ENCODE measurements at places on chromosomes 4 and X.
A peak's percentile ranks its signal among the peaks of the same experiment; 100 is the strongest.

DNA sequence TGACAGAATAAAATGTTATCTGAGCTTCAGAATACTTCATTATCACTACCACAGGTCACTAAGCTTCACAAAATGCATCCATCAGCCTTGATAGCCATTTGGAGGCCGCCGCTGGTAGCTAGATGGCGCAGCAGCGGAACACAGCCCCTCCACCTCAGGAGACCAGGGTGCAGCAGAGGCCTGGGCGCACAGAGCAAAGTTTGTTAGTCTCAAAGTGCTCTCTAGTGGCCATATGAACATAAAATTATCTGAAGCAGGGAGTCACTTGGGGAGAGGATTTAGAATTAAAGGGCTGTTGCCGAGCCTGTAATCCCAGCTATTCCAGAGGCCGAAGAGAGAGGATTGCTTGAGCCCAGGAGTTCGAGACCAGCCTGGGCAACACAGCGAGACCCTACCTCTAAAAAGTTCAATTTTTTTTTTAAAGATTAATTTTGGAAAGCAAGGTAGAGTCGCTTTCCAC, 8.1 kb upstream of the DCTD start:
- peak; percentile 60 for DNase-seq

- DNase-seq = no peak
Measured at GRCh38 chr4:119211867-119212233, 663 bp upstream of the USP53 start.

DNA sequence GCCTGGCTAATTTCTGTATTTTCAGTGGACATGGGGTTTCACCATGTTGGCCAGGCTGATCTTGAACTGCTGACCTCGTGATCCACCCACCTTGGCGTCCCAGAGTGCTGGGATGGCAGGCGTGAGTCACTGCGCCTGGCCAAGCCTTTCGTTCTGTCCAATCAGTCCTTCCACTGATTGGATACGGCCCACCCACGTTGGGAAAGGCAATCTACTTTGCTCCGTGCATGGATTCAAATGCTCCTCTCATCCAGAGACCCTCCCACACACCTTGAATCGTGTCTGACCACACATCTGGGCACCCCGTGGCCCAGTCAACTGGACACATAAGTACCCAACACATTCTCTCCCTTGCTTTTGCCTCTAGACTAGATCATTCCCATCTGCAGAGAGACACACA, 74.9 kb downstream of the CRLF2 start:
- DNase-seq = no peak

DNA sequence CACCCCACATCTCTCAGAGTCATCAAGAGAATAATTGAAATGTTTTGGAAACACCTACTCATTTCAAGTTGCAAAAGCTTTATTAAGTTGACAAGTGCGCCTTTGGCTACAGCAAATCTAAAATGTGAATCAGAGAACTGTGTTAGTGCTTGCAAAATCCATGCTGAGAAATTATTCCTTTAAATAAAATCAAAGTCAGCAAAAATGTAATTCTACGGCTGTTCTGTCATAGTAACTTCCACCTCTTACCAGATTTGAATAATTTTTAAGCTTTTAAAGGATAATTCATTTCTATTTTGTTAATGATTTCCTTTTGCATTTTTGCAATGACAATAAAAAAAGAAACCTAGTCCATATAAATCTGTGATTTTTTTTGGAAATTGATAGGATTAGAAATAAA, 1779.1 kb downstream of the STIM2 start:
- no peak for DNase-seq

DNA sequence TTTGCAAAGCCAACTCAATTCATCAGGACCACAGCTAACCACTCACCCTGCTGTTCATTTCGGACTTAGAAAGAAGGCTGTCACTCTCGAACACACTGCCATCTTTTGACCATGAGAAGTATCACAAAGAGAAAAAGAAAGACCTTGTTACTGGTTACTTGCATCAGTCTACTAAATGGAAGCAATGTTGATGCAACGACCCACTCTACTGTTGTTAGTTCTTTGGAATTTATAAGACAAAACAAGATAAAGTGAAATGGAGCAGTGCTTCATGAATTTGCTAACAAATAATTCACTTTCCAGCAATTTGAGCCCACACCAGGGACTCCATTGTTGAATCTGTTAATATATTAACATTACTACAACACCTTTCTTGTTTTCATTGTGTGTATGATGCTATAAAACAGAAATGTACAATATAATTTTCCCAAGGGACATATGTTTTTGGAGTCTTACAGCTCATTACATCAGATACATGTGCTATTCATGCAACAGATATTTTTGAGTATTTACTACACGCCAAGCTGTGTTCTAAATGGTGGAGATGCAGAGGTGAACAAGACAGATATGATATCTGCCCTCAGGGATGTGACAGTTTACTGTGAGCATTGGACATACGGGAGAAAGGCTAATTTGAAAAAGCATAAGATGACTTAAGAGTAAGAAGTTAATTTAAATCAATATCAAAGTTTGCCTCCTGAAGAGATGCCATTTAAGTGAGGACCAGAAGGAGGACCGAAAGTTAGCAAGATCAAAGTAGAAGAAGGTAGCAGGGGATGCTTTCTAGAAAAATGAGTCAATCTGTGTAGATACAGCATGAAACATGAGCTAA, 87.2 kb downstream of the AREG start:
- peak; percentile 12 for DNase-seq

DNA sequence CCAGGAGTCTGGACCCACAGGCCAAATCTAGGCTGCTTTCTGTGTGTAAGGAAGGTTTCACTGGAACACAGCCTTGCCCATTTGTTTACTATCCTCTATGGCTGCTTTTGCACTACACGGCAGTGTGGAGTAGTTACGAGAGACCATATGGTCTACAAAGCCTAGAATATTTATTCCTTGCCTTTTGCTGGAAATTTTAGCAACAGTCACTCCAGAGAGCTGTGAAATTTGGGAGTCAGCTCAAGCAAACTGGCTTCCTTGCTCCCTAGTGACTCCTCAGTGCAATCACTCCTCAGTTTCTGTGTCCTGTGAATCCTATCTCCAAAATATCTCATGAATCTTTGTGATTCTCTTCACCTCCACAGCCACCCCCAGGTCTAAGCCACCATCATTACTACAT, 99.0 kb upstream of the CPEB2 start:
- DNase-seq = no peak

GRCh38 chr4:142549726-142550463, 296.2 kb downstream of the INPP4B start:
- no peak for DNase-seq

DNA sequence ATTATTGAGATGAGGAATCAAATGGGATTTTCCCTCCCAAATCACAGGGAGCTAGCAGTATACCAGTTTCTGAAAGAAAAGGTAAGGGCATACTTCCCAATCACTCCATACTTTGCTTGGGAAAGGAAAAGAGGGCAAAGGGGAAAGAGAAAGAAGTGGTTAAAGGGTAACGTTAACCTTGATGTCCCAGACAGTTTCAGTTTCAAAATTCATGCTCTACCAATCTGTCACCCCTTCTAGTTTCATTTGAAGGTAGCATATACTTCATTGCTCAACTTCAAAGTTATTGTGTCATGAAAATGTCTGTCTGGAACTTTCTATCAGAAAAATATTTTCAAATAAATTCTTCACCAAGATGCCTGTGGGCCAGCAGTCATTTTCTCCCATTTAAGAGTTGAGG, 16.0 kb downstream of the TNMD start:
- no peak for DNase-seq

- no peak for DNase-seq
Measured at GRCh38 chr4:39228377-39228776, 46.0 kb downstream of the WDR19 start.

- DNase-seq = no peak
Measured at GRCh38 chr4:104906276-104906675, 240.4 kb upstream of the TET2 start.

- DNase-seq = no peak
Measured at GRCh38 chr4:89259301-89260028, 48.1 kb downstream of the GPRIN3 start.

- no peak for DNase-seq
Measured at GRCh38 chrX:15413101-15413500, 28.9 kb upstream of the VEGFD start.

DNA sequence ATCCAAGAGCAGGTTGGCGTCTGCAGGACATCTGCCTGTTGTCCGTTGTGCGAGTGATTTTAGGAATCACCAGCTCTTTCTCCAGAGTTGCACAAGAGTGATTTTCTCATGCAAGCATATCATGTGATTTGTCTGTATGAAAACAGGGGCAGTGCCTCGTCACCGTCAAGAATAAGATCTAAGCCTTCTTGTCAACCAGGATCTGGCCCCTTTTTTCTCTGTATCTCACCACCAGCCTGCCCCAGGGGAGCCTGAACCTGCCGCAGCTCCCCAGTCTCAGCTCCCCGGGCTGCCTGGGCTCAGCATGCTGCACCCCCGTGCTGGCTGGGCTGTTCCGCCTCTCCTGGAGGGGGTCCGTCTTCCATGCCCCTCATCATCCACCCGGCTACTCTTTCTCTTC, 90.5 kb downstream of the STOX2 start:
- no peak for DNase-seq

DNA sequence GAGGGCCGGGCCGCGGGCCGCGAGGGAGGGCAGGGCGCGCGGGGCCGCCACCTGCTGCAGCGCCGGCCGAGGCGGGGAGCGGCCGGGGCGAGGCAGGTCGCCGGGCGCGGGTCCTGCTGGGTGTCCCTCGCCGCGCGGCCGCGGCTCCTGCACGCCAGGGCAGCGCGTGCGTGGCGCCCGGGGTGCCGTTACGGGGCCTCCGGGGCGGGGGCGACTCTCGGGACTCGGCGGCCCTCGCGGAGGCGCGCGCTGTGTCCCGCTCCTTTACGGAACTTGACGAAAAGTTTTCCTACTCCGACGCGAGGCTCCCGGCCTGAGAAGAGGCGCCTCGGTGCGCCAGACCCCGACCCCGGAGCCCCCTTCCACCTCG, 329 bp downstream of the TBC1D14 start:
- DNase-seq = no peak

DNA sequence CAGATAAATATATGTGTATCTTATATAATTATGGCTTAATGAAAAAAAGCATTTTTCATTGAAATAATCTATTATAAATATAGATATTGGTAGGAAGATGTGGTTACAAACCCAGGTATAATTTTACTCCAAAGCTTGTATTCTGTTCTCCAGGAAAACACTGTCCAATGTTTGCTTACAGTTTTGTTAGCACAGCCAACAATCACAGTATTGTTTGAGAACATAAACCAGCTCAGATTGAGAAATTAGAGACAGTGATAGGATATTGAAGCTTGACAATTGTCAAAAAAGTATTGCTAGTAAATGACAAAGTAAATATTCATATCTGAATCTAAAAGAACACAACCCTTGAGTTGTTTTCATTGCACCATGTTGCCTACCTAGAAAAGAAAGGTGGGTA, 228.8 kb downstream of the ADGRL3 start:
- DNase-seq = no peak

GRCh38 chr4:110808351-110808878, 185.5 kb upstream of the PITX2 start:
- DNase-seq = no peak

- peak; percentile 80 for DNase-seq
Measured at GRCh38 chr4:41257257-41257901, 651 bp downstream of the UCHL1 start.

DNA sequence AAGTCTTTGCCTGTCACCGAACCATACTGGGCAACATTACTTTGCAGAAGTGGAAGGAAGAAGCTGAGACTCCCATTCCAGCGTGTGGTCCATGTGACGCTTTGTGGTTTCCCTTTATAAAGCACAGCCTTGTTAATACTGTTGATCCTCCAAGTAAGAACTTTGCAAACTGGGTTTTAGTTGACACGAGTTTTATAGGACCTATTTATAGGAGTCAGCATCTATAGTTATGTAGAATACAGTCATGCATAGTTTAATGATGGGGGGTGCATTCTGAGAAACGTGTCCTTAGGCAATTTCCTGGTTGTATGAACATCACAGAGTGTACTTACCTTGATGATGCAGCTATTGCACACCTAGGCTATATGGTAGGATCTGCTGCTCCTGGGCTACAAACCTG, 1879.4 kb upstream of the TENM3 start:
- no peak for DNase-seq

GRCh38 chrX:151177141-151178027, 1.0 kb downstream of the GPR50 start:
- DNase-seq = no peak

DNA sequence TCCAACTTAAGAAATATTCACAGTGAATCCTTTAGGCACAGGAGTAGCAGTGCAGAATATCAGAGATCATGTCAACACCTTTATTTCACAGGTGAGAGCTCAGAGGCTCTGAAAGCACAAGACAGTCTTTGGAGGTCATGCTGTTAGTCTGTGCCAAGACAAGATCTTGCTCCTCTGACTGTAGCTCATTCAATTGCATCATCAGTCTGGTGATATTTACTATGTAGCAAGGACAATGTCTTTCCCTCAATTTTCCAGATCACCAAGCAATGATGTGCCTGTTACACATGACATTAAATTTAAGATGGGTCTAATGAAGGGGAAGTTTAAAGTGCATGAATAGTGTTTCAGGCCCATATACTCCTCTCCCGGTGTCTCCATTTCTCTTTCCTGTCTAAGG, 277.5 kb downstream of the IL15 start:
- no peak for DNase-seq

GRCh38 chrX:67724359-67725110, 180.7 kb downstream of the AR start:
- DNase-seq = no peak

GRCh38 chr4:26822546-26822945, 38.1 kb upstream of the STIM2 start:
- no peak for DNase-seq

- no peak for DNase-seq
Measured at GRCh38 chrX:1139185-1139500, 73.3 kb downstream of the CRLF2 start.

- DNase-seq = no peak
Measured at GRCh38 chrX:3603026-3603661, 110.3 kb downstream of the PRKX start.

- DNase-seq = no peak
Measured at GRCh38 chr4:13615161-13615560, 12.4 kb downstream of the BOD1L1 start.

GRCh38 chr4:82610041-82610440, 48.3 kb upstream of the TMEM150C start:
- no peak for DNase-seq
